ENCODE measurements at places on chromosomes 3 and 15.
A peak's percentile ranks its signal among the peaks of the same experiment; 100 is the strongest.

DNA sequence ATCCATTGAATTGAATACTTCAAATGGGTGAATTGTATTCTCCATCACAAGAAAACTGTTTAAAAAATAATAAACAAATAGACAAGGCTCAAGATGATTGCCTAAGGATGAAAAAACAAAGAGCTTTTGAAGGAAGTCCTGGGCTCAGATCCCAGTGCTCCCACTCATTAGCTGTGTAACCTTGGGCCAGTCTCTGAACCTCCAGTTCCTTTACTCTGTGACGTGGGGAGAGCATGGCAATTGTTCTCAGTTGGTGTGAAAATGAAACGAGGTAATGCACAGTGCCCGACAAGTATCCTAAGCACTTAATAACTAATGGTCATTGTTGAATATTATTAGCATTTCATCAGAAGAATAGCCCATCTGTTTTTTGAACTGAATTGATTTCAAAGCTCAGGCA lies 40.7 kb downstream of the TNIK start:
- DNase-seq = no peak

- DNase-seq = no peak
Observed at GRCh38 chr3:71119171-71119570, 464.4 kb downstream of the FOXP1 start.

- no peak for DNase-seq
Observed at GRCh38 chr3:40019376-40019775, 210.0 kb downstream of the MYRIP start.

DNA sequence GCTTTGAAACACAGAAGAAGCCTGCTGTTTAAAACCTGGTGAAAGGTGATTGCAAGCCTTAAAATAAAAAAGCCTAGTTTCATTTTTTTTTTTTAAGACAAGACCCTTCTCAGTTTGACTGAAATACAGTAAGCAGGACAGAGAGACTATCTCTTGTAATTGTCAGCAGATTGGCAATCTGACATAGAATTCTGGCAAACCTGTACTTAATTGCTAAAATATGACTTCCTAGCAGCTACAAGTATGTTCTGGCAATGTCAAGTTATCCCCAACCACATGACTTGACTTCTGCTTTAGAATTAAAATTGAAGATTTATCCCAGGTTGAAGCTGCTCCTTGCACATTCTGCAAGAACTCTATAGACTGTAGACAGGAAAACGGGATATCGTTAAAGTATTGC lies 232.8 kb upstream of the NR2F2 start:
- no peak for DNase-seq

- no peak for DNase-seq
Observed at GRCh38 chr3:22779737-22780136, 423.4 kb upstream of the UBE2E2 start.

DNA sequence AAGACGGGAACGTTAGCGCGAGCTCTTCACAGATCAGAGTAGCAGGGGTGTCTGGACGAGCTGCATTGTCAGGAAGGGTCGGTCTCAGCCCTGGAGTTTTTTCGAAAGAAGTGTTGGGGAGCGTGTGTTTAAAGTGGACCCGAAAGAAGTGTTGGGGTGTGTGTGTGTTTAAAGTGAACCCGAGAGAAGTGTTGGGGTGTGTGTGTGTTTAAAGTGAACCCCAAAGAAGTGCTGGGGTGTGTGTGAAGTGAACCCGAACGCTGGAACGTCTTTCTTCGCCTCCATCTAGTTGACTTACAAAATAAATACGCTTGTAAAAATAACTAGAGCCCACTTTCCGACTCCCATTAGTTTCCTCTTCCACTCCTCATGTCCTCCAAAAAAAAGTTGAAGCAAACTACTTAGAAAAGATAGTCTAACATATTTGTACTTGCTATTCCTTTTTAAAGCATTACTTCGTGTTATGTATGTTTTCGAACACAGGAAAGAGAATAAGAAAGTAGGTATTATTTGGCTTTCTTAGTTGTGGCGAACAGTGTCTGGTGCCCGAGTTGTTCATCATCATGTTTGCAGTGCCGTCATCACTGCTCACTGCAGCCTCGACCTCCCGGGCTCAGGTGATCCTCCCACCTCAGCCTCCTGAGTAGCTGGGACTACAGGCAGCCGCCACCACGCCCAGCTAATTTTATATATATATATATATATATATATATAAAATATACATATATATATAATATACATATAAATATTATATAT lies 1.0 kb downstream of the LRCH3 start:
- no peak for DNase-seq

- no peak for DNase-seq
Observed at GRCh38 chr15:52503788-52504496, 24.7 kb downstream of the MYO5A start.

DNA sequence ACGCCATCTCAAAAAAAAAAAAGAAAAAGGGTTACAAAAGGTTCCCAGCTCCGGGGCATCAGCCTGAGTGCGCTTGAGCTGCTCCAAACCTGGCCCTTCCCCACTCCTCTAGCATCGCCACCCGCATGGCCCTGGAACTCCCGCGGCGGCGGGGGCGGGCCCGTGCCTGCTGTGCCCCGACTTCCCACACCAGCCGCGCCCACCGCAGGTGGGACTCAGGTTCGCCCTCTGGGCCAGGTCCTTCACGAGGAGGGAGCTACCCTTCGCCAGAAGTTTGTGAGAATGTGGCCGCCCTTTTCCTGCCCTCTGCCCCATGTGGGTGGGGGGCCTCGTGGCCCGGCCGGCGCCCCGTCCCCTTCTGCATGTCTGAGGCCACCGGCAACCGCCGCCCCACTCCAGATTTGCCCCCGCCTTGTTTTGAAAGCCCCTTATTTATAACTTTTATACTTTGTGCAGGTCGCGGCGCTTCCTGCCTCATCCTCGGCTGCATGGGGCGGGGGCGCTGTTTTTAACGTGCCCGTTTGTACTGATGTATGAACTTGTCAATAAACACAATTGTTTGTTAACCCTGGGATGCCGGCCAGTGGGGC lies 507 bp upstream of the JMJD7 start:
- no peak for DNase-seq

- DNase-seq = no peak
Observed at GRCh38 chr15:97745481-97746071, 214.9 kb upstream of the ARRDC4 start.

DNA sequence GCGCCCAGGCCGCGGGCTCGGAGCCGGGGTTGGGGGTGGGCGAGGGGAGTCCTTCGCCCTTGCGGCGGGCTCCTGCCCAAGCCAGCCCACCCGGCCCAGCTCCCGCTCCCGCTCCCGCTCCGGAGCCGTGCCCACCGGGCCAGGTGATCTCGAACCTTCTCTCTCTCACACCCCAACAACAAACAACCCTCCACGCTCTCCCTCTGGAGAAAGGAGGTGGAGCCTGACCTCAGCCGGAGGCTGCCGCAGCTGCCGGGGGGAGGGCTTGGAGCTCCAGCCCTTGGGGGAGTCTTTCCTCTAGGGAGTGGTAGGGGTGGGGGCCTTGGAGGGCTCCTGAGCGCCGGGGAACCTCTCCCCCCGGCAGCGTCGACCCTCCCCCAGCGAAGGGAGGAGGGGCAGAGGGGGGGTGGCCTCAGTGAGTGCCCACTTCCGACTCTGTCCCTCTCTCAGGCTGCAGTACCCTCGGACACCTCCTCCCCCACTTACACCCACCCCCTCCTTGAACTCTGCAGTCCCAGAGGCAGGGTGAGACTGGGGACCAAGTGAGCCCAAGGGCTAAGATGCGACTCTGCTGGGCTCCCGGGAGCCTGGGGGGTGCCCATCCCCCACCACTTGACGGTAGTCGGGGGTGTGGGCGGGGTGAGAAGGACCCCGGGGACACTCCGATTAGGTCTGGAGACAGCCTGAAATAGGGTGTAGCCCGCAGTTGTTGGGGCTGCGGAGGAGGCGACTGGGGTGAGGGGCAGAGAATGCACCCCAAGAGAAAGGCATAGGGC lies 4.4 kb upstream of the BAHD1 start:
- DNase-seq = no peak

DNA sequence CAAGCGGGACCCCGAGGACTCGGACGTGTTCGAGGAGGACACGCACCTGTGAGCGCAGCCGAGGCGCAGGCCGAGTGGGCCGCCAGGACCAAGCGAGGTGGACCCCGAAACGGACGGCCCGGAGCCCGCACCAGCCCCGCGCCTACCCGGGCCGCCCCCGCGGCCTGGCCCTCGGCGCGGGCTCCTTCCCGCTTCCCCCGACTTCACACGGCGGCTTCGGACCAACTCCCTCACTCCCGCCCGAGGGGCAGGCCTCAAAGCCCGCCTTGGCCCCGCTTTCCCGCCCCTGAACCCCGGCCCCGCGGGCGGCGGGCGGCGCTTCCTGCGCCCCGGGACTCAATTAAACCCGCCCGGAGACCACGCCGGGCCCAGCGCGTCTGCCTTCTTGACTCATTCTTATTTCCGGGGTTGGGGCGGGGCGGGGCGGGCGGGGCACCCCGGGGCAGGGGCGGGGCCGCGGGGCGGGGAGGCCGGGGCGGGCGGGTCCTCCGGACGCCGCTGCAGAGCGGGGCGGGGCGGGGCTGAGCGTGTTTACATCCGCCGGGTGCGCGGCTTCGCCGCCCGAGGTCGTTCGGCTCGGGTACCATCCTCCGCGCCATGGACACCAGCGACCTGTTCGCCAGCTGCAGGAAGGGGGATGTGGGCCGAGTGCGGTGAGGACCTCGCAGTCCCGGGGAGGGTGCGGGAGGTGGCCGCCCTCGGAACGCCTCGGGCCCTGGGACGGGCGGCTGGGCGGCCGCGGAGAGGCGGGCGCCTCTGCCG lies at the start of gene ABTB1:
Gene ABTB1 (plus strand): TSS at position 524 of the 762 bp plus-strand sequence. CDS start 74 bp downstream, at position 598.
- peak; percentile 75 for DNase-seq

- DNase-seq = no peak
Observed at GRCh38 chr3:185976100-185976499, 38.3 kb upstream of the TRA2B start.

DNA sequence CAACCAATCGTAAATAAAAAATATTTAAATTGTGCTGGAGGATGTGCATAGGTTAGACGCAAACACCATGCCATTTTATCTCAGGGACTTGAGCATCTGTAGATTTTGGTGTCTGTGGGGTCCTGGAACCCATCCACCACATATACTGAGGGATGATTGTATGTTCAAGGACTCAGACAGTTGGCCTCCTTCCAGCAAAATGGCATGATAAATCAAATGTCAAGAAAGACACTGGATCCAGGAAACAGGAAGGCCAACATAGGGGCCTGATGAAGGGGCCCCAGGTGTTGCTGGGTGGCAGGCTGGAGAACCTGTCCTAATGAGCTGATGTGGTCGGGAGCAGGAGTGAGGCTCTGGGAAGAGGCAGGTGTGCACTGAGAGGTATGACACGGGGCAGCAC lies 289.5 kb downstream of the GABRG3 start:
- DNase-seq = no peak

DNA sequence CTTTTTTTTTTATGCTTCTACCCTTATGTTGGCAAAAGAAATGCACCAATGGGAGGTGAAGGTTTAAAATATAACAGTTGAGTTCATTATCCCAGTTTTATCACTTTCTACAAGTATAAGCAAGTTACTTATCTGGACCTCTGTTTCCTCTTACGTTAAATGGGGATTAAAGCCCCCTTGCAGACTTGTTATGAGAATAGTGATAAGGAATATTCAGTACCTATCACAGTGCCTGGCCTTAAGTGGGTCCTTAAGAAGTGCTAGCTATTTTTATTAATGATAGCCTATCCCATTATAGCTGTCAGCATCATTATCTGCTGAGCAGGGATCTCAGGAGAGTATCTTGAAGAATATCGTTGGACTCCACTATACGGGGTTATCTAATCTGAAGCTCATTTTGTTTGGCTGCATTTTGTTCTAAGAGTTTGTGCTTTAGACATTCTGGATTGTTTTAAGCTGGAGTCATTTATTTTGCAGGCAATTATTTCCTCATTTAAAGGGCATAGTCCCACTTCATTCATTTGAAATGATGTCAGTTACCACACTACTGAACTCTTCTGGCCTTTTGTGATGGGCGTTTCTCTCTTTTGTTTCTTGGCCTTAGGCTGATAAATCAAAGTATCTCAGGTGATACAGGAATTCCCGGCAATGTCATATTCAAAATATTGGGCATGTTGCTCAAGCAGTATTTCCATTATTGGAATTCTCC lies 28.8 kb downstream of the RAB8B start:
- DNase-seq = no peak

- DNase-seq = no peak
Observed at GRCh38 chr15:91855684-91856489, 2.4 kb downstream of the SLCO3A1 start.

- DNase-seq = no peak
Observed at GRCh38 chr3:119700269-119700919, 2.4 kb upstream of the CFAP91 start.

GRCh38 chr3:172209333-172210321 lies 170.2 kb downstream of the FNDC3B start:
- no peak for DNase-seq

DNA sequence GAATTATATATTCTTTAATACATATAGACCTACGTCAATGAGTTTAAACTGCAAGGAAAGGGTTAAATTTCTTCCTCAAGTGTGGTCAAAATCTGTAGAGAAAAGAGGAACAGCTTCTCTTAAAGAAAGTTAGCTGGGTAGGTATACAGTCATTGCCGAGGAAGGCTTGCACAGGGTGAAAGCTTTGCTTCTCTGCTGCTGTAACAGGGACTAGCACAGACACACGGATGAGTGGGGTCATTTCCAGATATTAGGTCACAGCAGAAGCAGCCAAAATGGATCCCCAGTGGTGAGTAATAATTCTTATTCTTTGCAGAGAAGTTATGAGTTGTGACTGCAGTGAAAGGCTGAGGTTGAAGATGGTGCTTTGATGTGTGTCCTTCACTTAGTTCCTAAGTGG lies at the start of gene CD86:
Gene CD86 (plus strand): TSS at position 148 of the 400 bp plus-strand sequence. CDS start 128 bp downstream, at position 276.
- DNase-seq = no peak

DNA sequence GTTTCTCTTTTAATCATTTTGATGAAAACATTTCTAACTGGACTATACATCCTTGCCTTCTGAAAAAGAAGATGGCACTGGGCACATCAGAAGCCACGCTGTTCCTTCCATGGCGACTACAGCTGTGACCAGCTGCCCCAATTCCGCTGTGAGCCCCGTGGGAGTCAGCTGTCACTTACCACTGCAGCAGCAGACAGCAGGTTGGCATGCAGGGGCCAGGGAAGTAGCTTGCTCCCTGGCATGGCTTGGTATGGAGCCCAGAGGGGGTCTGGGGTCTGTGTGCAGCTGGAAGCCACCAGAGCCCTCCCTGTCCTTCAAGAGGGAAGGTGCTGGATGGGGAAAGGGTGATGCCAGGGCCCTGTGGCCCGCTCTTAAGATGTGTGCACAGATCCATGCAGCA lies 4.5 kb upstream of the ZXDC start:
- no peak for DNase-seq

DNA sequence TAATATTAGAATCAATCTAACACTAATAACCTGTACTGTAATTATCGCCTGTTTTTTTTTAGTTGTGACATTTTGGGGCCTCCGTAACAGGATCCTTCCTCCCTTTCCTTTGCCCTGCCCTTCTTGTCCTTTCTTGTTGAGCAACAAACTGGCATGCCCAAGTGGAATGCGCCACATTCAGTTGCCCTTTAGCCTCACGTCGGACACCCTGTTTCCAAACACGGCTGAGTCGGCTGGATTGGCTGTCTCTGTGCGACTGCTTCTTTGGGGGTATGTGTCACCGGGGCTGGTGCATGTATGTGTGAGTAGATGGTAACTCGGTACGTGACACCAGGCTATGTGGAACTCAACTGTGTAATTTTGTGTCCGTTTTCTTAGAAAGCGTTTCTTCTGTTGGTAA lies 24.1 kb downstream of the TRAK1 start:
- no peak for DNase-seq

- DNase-seq = no peak
Observed at GRCh38 chr3:58535531-58536500, 1.2 kb downstream of the ACOX2 start.

All from stimulated activated CD4-positive, alpha-beta T cell treated with anti-CD3 and anti-CD28 coated beads, TNF-alpha, amount 100 ng/mL, for 24 hours (primary cell).